Activated CD4-positive, CD25-positive, alpha-beta regulatory T cell treated with anti-CD3 and anti-CD28 coated beads, Interleukin-2, amount 50 U/mL, for 72 hours (primary cell): ENCODE measurements at places on chromosomes 4 and X.

DNA sequence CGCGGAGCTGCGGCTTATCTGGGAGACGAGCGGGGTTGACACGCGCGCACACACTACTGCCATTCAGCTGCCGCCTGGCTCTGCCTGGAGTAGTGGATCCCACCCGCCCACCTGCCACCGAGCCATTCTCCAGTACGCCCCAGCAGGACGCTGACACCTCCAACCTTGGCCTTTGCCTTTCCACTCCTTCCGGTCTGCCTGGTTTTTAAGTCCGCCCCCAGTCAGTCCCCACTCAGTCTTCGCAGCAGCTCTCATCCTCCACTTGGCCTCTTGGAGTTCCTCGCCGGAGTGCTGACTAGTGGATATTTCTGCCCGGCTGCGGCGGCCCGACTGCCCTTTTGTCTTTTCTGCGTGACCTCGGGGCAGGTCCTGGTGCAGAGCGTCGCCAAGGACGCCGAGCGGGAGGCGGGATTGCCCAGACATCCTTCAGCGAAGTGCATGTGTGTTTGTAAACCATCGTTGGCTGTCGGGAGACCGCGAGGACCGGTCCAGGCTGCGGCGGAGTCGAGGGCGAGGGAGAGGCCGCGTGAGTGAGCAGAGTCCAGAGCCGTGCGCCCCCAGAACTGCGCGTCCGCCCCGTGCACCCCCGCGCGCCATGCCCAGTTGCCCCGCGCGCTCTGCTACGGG, 1.1 kb downstream of the SLIT2 start:
- no peak for DNase-seq

DNA sequence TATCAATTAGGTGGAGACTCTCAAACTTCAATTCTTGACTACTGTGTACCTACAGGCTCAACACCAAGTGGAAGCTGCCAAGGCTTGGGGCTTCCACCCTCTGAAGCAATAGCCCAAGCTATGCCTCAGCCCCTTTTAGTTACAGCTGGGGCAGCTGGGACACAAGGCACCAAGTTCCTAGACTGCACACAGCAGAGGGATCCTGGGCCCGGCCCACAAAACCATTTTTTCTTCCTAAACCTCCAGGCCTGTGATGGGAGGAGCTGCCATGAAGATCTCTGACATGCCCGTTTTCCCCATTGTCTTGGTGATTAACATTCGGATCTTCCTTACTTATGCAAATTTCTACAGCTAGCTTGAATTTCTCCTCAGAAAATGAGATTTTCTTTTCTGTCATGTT, 3.4 kb upstream of the UGDH start:
- no peak for DNase-seq

DNA sequence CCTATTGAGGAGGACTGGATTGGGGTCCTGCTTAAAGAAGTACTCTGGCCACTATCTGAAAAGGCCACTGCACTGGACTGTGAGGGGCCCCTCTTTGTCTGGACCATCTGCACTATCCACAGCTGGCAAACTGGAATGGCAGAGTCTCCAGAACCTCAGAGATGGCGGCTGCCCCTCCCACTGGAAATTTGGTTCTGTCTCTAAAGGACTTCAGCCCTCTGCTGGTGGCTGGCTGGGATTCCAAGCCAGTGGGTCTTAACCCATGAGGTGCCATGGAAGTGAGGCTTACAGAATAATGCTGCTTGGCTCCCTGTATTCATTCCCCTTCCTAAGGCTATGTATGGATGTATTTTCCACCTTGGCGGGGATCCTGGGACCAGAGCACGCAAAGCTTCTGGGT, 41.6 kb upstream of the CYLC1 start:
- no peak for DNase-seq

- no peak for DNase-seq
Measured at GRCh38 chr4:150477869-150478268, 104.1 kb upstream of the MAB21L2 start.

DNA sequence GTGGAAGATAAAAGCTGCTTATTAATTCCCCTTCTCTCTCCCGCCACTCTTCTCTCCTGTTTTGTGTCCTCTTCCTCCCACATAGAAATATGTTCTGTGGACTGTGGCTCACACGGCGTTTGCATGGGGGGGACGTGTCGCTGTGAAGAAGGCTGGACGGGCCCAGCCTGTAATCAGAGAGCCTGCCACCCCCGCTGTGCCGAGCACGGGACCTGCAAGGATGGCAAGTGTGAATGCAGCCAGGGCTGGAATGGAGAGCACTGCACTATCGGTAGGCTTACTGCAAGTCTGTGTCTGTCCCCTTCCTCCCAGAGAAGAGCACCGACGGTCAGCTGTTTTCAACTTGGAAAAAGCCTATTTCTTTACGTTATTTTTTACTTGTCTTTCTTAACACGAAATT, 229.1 kb downstream of the DCTD start:
- no peak for DNase-seq

- DNase-seq, result no peak
Measured at GRCh38 chr4:137430171-137430570, 102.1 kb downstream of the PCDH18 start.

DNA sequence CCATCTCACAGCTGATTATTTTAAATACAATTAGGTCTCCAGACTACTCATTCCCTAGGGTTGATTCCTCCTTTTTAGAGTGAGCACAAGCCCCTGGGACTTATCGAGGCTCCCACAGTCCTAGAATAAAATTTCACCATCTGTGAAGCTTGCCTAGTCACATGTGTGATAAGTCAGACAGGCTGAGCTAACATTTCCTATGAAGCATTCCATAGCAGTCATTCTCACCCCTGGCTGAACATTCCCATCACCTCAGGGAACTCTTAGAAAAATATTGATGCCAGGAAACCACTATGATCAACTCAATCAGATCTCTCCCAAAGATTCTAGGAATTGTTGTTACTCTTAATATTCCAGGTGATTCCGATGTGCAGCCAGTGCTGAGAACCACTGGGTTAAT, 37.7 kb downstream of the ARHGEF9 start:
- DNase-seq, result no peak

DNA sequence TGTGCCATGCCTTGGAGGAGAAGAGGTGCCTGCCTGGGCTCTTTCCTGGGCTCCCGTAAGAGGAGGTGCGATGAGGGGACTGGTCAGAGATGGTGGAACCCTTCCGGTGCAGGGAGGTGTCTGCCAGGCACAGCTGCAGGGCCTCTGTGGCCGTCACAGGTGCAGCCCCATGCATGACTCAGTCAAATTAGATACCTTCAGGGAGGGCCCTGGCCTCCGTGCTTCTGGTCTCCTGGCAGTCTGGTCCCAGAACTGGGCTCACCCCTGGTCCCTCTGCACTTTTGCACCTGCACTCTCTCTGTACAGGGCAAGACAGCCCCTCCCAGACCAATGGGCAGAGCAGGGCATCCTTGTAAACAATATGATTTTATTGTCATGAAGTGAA, 49.9 kb upstream of the LRPAP1 start:
- DNase-seq, result no peak

- DNase-seq, result no peak
Measured at GRCh38 chrX:120514236-120514635, 45.1 kb upstream of the LAMP2 start.

DNA sequence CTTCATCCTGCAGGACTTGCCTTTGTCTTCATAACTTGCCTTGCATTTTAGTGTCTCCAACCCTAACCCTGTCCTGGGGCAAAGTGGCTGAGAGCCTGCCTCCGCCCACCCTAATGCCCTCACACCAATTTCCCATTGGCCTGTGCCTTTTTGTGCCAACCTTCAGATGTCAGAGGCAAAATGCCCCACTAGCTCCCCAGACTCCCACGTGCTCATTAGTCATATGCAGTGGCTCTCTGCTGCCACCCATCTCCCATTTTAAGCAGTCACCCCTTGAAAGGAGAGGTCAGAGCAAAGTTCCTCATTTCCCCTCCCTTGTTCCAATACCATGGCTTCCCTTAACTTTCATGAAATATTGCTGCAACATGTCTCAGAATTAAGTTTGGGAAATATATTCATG, 74.8 kb upstream of the PASD1 start:
- no peak for DNase-seq

- no peak for DNase-seq
Measured at GRCh38 chrX:84182516-84182915, 5.5 kb downstream of the RPS6KA6 start.

DNA sequence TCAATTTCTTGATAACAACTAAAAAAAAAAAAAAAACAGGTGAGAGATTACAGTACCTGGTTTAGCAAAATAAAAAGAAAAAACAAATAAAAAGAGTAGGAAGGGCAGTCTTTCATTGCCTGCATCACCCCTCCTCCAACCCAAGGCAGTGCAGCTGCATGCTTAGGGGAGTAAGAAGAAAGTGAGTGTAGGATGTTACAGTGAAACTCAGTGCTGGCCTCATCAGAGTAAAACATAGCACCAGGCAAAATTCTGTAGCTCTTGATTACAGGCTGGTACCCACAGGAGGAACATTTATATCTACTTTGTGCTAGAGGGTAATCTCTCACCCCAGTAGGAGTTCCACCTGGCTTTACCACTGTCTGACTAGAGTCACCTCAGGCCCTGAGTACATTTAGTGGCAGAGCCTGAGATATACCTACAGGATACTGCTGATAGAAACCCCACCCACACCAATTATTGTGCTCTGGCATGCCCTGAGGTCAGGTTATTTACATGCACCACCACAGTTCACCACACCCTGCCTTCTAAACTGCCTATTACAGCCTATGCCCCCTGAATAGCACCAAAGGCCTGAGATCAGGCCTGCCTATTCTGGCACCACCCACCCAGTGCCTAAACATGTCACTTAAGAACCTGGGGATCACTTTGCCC, 241.6 kb downstream of the PAPSS1 start:
- no peak for DNase-seq

DNA sequence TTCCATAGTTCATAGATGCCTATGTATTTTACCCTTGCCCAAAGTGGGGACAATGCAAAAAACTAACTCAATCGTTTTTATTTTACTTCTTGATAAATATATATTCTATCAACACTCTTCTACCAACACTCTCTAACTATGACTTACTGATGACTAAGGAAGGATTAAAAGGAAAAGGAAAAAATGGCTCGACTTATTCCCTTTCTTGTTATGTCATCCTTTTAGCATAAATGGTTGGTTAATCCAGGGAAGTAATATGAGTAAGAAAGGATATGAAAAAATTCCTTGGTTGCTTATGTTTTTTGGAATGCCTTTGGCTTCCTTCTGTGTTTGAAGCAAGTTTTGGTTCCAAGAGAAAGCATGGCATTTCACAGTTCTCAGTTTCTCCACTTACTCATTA, 1087.1 kb downstream of the C4orf33 start:
- DNase-seq, result no peak

GRCh38 chrX:105975382-105975781, 63.1 kb downstream of the SERPINA7 start:
- no peak for DNase-seq

GRCh38 chr4:86089781-86090323, 270.0 kb downstream of the MAPK10 start:
- DNase-seq, result no peak

DNA sequence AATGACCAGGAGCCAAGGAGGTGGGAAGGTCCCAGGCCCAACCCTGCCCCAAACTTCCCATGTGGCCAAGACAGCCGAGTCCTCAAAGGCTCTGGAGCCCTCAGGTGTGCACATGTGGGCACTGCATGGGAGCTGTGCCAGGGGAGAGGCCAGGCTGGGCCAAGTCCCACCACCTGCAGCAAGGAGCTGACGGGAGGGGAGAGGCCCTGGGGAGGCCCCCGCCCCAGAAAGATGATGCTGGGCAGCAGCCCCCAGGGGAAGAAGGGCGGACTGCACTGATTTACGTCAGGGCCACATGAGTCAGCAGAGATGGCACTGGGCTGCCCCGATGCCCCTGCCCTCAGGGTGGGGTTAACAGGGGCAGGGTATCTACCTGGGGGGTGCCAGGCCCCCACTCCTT, 1.4 kb downstream of the L1CAM start:
- no peak for DNase-seq

- no peak for DNase-seq
Measured at GRCh38 chr4:87025614-87026041, 90.8 kb downstream of the AFF1 start.

DNA sequence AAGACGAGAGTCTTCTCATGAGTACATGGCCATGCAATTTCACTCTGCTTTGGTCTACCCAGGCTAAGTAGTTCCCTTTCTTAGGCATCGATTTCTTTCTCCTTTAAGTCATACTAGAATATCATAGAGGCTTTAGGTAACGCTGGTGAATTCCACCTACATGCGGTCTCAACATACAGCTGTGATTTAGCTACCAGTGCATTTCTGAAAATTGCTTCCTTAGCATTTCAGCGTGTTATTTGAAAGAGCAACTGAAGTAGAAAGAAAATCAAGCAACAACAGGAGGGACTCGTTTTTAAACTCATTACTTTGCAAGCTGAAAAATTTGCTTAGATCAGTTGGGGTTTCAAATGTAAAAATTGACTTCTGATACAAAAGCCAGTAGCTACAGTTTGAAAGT, 48.1 kb upstream of the RASGEF1B start:
- DNase-seq, result no peak

- no peak for DNase-seq
Measured at GRCh38 chr4:48175328-48175727, 41.3 kb upstream of the TXK start.

DNA sequence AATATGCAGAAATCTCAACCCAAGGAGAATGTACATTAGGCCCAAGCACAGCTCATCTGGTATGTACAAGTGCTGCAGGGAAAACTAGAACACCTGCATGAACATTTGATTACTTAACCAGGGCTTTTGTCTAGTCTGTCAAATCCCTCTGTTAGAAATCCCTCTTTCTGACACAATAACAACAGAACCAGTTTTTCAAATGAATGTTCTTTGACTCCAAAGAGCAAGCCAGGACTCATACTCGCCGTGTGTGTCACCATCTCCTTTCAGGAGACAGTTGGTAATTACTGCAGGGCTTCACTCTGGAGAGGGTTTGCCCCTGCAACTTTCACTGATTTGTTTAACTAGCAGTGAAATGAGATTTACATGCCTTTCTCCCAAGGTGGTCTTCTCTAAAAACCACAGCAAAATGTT, 143.0 kb upstream of the FAM241A start:
- no peak for DNase-seq

DNA sequence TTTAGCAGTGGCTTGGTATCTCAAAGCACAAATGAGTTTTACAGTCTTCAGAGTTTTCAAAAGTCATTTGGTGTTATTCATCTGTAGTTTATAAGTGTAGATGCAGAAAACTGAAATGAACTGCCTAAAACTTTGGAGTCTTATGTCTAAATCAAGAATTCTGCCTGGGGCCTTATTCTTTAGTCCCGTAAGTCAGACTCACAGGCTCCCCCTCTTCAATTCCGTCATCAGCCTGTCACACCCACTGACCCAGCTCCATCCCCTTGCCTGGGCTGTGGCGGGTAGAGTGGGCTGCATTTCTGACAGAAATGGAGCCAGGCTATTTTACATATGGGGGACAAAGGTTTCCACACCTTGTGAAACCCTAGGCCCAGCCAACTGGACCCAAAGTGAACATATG, 44.3 kb downstream of the TSPAN5 start:
- no peak for DNase-seq

- DNase-seq, result no peak
Measured at GRCh38 chr4:122469457-122469856, 12.9 kb upstream of the IL2 start.

DNA sequence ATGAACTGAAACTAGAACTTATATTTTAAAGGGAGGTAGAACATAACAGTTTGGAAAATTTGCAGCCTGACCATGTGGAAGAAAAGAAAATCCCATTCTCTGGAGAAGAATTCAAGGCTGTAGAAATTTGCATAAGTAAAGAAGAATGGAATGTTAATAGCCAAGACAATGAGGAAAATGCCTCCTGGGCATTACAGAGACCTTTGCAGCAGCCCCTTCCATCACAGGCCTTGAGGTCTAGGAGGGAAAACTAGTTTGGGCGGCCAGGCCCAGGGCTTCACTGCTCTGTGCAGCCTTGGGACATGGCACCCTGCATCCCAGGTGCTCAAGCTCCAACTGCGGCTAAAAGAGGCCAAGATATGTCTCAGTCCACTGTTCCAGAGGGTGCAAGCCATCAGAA, 1506.8 kb downstream of the PCDH18 start:
- no peak for DNase-seq
